T1000 (cell line): ENCODE measurements at places on chromosomes 1 and 21.

- peak; percentile 31 for DNase-seq
Measured at GRCh38 chr1:42380586-42381279, at the start of gene RIMKLA. Gene RIMKLA (plus strand): TSS chr1:42380792. CDS start chr1:42380935, 143 bp downstream.

- DNase-seq = no peak
Measured at GRCh38 chr21:34023691-34024373, 49.5 kb upstream of the MRPS6 start.

GRCh38 chr1:58515794-58516401 lies 30.6 kb downstream of the OMA1 start:
- no peak for DNase-seq

DNA sequence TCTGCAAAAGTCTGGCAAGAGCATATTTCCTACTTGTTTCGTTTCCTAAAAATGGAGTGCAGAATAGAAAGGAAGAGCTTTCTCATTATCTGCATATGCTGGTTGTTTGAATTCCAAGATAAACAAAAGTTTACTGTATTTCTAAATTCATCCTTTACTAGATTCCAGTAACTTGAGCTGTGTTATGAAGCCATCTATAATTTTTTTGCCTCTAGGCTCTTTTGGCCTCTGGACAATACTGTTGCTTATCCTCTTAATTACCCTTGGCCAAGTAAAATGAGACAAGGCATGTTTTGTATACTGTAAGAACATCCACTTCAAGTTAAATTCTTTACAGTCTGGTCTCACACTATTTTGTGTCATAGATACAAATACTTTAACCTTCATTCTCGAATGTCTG lies 45.6 kb upstream of the HFM1 start:
- DNase-seq = no peak

GRCh38 chr1:157490467-157491165 lies 61.7 kb downstream of the FCRL5 start:
- no peak for DNase-seq

DNA sequence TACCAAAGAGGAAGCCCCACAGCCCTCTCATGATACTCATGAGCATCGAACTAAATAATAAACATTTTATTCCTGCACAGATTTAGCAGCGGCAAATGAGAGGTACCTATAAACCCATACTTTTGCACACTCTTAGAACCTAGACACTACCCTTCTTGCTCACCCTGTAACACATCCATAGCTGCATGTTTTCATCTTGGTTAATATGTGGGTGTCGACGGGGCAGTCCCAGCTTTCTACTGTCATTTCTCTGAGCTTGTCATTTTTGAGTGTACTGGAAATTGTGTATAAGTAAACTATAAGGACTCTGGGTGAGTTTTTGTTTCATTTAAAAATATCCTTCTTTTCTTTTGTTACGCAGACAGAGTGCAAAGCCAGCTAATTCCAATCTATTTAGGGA lies 25.5 kb downstream of the OVGP1 start:
- DNase-seq = no peak
